Ecto neural progenitor cell (in vitro differentiated cells): ENCODE measurements at places on chromosomes 7 and 10.
A peak's percentile ranks its signal among the peaks of the same experiment; 100 is the strongest.

GRCh38 chr7:151110941-151111645 is 24.8 kb downstream of the AGAP3 start:
- peak; percentile 83 for DNase-seq

DNA sequence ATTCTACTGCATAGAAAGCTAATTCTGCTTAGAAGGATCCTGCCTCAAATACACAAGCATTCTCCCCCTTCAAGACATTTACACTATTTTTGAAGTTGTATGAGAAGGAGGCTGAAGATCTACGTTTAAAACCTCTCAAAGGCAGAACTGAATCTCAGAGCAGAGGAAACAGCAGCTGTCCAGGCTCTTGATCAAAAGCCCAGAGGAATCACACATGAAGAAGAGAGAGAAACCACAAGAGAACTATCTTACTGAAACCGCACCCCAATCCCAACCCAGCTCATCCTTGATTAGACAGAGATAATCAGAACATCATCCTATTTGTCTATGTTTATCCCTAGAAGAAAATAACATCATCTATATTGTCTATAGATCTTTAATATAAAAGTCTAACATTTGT is 2.2 kb upstream of the DNAJC1 start:
- DNase-seq, result no peak

DNA sequence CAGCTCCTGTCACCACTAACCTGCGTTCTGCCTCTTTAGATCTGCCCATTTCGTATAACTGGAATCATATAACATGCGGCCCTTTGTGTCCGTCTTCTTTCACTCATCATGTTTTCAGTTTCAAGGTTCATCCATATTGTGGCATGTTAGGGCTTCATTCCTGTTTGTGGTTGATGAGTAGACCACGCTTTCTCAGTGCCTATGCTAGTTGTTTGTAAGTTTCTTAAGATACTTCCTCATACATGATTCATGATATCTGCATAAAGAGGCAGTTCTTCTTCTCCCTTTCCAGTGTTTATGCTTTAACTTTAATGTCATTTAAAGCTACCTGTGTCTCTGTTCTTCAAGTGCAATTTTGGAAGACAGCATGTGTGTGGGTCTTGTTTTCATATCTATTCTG is 79.5 kb upstream of the FAM20C start:
- no peak for DNase-seq

DNA sequence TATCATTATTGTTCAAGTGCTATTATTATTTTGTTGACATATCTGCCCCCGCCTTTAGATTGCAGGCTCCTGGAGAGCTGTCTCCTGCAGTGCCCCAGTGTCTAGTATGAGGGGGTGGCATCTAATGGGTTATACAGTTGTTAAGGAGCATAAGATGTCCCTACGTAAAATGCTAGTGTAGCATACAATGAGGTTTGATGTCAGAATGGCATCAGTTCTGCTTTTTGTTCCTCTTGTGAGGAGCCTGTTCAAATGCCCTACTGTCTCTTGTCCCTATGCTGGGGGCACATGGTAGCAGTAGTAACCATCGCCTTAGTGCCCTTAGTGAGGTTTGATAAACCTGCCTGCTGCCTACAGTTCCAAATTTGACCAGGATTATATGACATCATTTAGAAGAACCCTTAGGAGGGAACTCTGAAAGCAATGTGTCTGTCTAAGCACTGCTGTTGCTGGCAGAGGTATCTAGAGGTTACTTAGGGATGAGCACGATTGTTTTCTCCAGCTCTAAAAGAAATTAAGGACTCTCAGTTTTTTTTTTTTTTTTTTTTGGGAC is 9.7 kb downstream of the CREM start:
- DNase-seq, result no peak
